Spinal cord (tissue), 10 donors: ENCODE measurements at places on chromosomes 2 and 18. TPM values are rescaled to one million over a fixed set of nuclear protein-coding genes. Genes with fewer than 3 reads are reported as not detected.

SKOR2 gene
- total RNA-seq: 0.55 TPM

DNA sequence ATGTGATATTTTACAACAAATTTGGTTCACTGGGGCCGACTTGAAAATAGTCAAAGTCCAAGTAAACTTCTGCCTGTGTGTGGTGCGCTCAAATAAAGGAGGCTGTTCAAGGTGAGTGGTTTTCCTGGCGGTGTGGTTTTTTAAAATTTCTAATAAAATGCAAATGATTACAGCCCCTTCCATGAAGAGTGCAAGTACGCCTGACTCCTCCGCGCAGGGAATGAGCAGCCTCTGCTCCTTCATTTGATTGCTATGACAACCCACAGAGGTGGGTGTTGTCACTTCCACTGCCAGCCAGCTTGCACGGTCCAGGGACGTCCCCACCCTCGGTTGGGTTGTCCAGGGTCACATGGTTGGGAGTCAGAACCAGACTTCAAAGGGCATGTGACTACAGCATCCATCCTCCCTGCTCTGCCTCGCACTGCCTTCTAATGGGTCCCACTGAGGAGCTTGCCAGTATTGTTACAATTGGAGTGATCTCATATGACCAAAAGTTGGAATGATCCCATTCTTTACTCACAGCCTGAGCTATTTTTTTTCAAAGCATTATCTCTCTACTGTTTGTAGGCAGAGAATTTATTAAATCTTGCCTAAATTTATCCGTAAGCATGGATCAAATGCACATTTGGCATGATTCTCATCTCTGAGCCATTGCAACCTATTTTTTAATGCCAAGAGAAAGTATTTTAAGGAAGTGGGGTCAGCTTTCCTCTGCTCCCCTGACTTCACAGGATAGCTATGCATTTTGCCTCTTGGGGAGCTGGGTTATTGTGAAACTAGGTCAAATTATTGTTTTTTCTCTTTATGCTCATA lies 121.3 kb downstream of the AGAP1 start:
- peak overlapping the region; percentile 40 for H3K27ac ChIP-seq
- peaks cover 5% of the 10 kb centered on the region for H3K36me3 ChIP-seq
- DNase-seq: no peak
- no peaks in the 10 kb centered on the region for H3K27me3 ChIP-seq

DNA sequence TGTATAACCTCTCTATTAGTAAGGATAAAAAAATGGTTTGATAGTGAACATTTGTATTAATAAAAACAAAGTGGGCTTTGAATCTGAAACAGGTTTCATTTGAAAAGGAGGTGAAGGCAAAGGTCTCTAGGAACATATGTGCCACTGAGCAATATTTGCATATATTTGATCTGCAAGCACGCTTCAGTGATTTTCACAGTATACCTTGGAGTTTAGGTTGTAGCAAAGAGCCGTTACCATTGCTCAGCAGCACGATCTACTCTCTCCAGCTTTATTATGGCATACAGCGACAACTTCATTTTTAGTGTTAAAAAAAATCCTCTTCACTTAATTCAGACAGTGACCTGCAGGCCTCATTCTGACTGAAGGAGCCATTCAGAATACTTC lies 75.8 kb upstream of the ZEB2 start:
- H3K36me3 ChIP-seq: no peaks in the 10 kb centered on the region
- H3K27me3 ChIP-seq: no peaks in the 10 kb centered on the region
- no peak for DNase-seq
- no peak overlapping the region for H3K4me3 ChIP-seq
- H3K4me1 ChIP-seq: no peaks in the 10 kb centered on the region
- H3K27ac ChIP-seq: peak overlapping the region; percentile 18

DNA sequence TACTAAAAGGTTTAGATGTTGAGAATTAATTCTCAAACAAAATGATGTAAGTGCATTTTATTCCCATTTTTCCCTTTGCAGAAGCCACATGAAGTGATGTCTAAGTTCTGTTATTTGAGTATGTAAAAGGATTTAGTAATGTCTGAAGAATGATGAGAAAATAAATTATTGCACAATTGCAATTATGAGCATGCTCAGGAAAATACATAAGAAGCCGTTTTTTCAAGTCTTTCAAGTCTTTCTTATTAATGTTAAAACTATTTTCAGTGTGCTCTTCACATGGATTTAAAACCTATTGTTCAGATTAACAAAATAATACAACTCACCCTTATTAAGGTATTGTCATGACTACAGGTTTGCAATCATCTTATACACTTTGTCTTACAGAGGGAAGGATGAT lies 331.4 kb upstream of the NETO1 start:
- H3K4me1 ChIP-seq: no peaks in the 10 kb centered on the region
- no peaks in the 10 kb centered on the region for H3K36me3 ChIP-seq
- H3K4me3 ChIP-seq: no peak overlapping the region
- H3K27me3 ChIP-seq: no peaks in the 10 kb centered on the region
- DNase-seq: no peak

EDAR gene
- 0.69 TPM for total RNA-seq

GRCh38 chr2:113212245-113213060 lies 38.7 kb downstream of the PSD4 start:
- peak overlapping the region; percentile 35 for H3K27ac ChIP-seq
- no peaks in the 10 kb centered on the region for H3K27me3 ChIP-seq
- H3K4me1 ChIP-seq: peaks cover 56% of the 10 kb centered on the region
- no peaks in the 10 kb centered on the region for H3K36me3 ChIP-seq
- no peak overlapping the region for H3K4me3 ChIP-seq

DNA sequence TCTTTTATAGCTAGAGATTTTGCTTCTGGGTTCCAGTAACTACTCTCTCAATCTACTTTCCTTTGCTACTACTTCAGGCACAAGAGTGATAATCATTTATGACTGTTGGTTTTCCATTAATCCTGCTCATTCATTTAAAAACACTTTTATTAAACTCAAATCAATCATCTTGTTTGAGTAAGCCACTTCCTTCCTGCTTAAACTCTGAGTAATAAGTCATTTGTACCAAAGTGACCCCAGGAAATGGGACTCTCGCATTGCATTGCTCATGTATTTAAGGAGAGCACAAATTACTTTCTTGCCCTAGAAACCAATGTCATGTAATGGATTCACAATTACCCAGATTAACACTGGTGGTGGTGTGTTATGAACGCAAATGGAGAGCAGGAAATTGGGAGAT lies 270.7 kb upstream of the HNMT start:
- no peaks in the 10 kb centered on the region for H3K4me1 ChIP-seq
- no peaks in the 10 kb centered on the region for H3K36me3 ChIP-seq
- H3K27me3 ChIP-seq: no peaks in the 10 kb centered on the region
- DNase-seq: no peak

DNA sequence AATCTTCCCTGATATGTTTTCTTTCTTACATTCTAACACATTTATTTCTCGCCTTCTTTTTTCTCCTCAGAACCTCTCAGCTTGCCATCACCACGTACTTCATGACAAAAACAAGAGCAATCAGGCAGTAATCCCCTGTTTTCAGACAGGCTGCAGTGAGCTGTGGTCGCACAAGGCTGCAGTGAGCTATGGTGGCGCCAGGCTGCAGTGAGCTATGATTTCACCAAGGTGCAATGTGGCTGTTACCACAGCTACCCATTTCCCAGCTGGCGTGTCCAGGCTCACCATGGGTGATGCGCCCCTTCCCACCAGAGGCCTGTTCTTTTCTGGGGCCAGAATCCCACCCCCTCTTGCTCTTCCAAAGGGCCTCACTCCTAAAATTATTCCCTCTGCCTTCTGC lies 25.8 kb downstream of the TCF23 start:
- peak; percentile 31 for DNase-seq
- H3K27ac ChIP-seq: no peak overlapping the region
- no peak overlapping the region for H3K4me3 ChIP-seq
- H3K27me3 ChIP-seq: peaks cover 5% of the 10 kb centered on the region

EHD3 gene
- total RNA-seq: 27.0 TPM

- H3K27me3 ChIP-seq: no peaks in the 10 kb centered on the region
- H3K4me1 ChIP-seq: no peaks in the 10 kb centered on the region
- no peak overlapping the region for H3K27ac ChIP-seq
- H3K36me3 ChIP-seq: no peaks in the 10 kb centered on the region
These were observed 22.2 kb downstream of the GALR1 start for GRCh38 chr18:77271576-77272481.

- DNase-seq: no peak
- no peak overlapping the region for H3K4me3 ChIP-seq
- peaks cover 60% of the 10 kb centered on the region for H3K27me3 ChIP-seq
- H3K36me3 ChIP-seq: no peaks in the 10 kb centered on the region
- H3K27ac ChIP-seq: no peak overlapping the region
These were observed 2.9 kb upstream of the ADCYAP1 start for GRCh38 chr18:901761-902160.

FBXO15 gene
- total RNA-seq: 5.4 TPM

- H3K4me3 ChIP-seq: no peak overlapping the region
- no peaks in the 10 kb centered on the region for H3K4me1 ChIP-seq
- H3K27me3 ChIP-seq: no peaks in the 10 kb centered on the region
- H3K36me3 ChIP-seq: peaks cover 41% of the 10 kb centered on the region
- no peak overlapping the region for H3K27ac ChIP-seq
These were observed 16.0 kb downstream of the SLC20A1 start for GRCh38 chr2:112661656-112662305.

MERTK gene
- total RNA-seq: 16.8 TPM

STARD6 gene
- total RNA-seq: 0.22 TPM

GRCh38 chr2:130288467-130289403 lies 54.0 kb upstream of the IMP4 start:
- H3K27ac ChIP-seq: no peak overlapping the region
- no peaks in the 10 kb centered on the region for H3K27me3 ChIP-seq
- no peak overlapping the region for H3K4me3 ChIP-seq
- DNase-seq: no peak
- H3K4me1 ChIP-seq: peaks cover 4% of the 10 kb centered on the region
- H3K36me3 ChIP-seq: no peaks in the 10 kb centered on the region

- H3K27ac ChIP-seq: no peak overlapping the region
- no peak for DNase-seq
- H3K4me1 ChIP-seq: no peaks in the 10 kb centered on the region
- no peaks in the 10 kb centered on the region for H3K36me3 ChIP-seq
- no peaks in the 10 kb centered on the region for H3K27me3 ChIP-seq
- H3K4me3 ChIP-seq: no peak overlapping the region
These were observed 793.1 kb downstream of the ERBB4 start for GRCh38 chr2:211745295-211746097.

DNA sequence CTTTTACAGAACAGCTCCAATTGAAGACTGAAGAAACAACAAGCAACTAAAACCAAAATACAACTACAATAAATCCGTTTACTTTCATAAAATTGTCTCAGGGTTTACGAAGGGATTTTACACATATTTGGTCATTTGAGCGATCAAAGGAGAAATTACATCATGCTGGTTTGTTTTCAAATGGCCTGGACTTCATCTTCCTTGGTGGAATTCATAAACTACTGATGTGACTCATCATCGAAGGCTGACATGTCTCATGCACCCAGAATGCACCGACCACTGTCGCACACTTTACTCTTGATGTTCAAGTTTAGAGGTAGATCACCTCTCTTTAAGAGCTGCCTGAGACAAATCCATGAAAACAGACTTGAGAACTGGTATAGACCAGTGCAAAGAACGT lies 25.6 kb upstream of the PMAIP1 start:
- DNase-seq: no peak
- H3K27me3 ChIP-seq: no peaks in the 10 kb centered on the region
- no peak overlapping the region for H3K4me3 ChIP-seq
- no peak overlapping the region for H3K27ac ChIP-seq

- no peaks in the 10 kb centered on the region for H3K27me3 ChIP-seq
- no peak for DNase-seq
- H3K4me1 ChIP-seq: peaks cover 41% of the 10 kb centered on the region
- no peak overlapping the region for H3K27ac ChIP-seq
- H3K36me3 ChIP-seq: peaks cover 18% of the 10 kb centered on the region
These were observed 77.4 kb downstream of the LRRFIP1 start for GRCh38 chr2:237704501-237705434.

DNA sequence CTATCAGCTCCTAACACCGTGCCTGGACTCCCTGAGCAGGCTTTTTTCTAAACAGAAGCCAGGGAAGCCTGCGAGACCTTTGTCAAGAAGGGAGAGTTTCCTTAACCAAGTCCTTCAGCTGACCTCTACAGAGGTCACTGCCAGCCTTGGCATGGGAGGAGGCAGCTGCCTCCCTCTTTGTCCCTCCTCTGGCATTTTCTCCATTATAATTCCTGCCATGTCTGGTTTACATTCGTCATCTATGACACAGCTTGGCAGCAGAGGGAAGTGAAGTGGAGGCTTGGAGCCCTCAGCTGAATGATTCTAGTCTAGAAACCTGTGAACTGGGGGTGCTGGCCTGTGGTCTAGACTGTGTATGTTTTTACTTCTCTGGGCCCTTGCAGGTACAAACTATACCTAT lies 22.5 kb downstream of the LIPG start:
- peak; percentile 50 for DNase-seq
- H3K4me3 ChIP-seq: no peak overlapping the region
- no peaks in the 10 kb centered on the region for H3K27me3 ChIP-seq
- peaks cover 20% of the 10 kb centered on the region for H3K4me1 ChIP-seq
- H3K36me3 ChIP-seq: peaks cover 2% of the 10 kb centered on the region

DNA sequence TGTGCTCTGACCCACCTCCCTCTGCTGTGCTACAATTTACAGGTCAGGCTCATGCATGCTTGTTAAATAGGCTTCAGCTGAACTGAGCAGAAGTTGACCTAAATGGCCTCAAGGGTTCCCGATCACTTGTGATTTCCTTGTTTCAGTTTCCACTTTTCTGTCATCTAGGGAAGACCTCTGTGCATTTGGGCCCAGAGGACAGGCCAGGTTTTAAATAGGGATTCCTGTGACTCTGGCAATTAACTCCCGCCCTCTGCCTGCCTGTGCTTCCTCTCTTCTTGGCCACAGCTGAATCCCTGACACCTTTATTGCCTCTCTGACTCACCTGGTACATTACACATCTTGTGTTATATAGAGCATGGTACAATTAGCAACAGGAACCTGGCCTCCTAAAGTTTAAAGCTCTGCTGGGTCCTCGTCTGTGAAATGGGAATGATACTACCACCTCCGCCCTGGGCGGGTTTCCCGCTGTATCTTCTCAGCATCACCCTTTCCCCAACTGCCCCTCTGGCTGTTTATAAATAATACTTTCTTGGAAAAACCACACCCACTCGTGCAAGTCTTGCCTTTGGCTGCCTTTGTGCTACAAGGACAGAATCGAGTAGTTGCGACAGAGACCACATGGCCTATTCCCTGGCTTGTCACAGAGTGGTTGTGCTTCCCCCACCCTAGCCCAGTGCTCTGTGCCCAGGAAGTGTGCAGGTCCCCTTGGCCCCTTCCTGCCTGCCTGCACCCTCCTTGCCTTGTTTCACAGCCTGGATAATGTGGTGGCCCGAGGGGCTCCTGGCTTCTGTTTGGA lies 7.9 kb downstream of the CABLES1 start:
- peaks cover 2% of the 10 kb centered on the region for H3K27me3 ChIP-seq
- DNase-seq: no peak
- H3K4me1 ChIP-seq: peaks cover 27% of the 10 kb centered on the region
- H3K27ac ChIP-seq: no peak overlapping the region

DNA sequence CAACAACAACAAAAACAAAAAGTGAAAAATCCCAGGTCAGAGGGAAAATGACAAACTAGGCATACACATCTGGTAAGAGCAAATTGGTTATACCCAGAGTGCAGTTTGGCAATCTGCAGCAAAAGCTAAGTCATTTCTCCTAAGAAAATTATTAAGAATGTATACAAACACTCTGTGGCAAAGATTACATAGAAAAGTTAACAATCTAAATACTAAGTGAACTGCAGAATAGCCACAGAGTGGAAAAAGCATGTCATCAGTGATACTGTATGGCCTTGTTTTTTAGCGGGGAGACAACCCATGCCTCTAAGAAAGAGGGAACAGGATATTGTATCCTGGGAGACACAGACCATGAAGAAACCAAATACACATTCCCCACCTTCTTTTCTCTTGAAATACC lies 136.0 kb upstream of the ITGB6 start:
- H3K27ac ChIP-seq: no peak overlapping the region
- no peak for DNase-seq
- H3K4me1 ChIP-seq: no peaks in the 10 kb centered on the region
- H3K36me3 ChIP-seq: no peaks in the 10 kb centered on the region
- H3K4me3 ChIP-seq: no peak overlapping the region
